GM23338 (cell line): ENCODE measurements at places on chromosomes 4 and X.
A peak's percentile ranks its signal among the peaks of the same experiment; 100 is the strongest.

DNA sequence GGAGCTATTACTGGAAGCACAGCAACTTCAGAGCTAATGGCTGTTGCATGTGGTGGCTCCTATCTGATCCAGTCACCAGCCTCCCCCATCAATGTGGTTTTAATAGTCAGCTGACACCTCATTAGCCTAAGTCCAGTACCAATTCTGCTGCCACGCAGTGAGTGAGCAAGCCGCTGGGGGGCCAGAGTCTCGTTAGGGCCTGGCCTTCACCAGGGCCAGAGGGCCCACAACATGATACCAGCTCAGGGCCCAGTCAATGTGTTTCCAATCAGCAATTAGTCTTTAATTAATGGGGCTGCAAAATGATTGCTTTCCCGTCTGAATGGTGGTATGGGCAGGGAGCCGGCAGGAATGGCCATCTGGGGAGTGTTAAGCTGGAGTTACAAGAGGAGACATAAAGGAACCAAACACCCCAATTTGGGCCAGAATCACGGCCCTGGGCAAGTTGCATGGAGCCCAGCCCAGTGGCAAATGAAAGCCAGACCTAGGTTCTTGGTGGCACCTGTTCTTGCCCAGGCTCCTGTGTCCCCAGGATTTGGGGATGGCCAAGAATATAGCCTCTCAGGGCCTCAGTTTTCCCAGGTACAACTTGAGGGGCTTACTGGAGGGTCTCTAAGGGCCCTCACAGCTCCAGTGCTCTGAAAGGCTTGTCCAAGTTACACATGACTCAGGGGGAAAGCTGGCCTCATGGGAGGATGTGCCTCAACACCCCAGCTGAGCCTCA, 119.2 kb downstream of the EFNB1 start:
- DNase-seq, result no peak

DNA sequence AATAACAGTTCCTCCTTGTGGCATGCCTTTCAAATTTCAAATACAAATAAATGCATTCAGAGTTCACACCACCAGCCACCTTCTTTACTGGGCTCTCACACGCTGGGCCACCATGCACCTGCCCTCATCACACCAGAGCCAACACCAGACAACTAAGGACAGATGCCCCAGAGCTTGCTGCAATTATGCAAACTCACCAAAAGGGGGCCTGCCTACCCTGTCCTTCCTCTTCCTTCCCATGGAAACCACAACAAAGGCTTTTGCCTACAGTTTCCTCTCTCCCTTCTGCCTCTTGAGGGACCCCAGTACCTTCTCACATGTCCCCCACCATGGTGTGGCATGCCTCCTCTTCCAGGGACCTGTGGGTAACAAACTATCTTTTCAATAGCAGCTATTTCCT, 1333.9 kb upstream of the TENM3 start:
- peak; percentile 83 for DNase-seq

DNA sequence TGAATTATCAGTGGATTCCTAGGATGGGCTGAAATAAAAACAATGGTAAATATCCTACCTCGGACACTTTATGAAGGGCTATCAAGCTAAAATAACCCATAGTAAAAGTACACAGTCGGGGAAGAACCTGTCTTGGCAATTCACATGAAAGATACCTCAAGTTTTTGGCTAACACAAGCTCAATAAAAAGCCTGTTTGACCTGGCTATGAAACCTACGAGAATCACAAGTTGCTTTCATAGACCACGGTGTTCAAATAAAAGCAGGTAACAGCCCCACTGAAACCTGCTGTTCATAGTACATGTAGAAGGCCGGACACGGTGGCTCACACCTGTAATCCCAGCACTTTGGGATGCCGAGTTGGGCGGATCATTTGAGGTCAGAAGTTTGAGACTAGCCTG, 12.3 kb downstream of the RLIM start:
- DNase-seq, result no peak

DNA sequence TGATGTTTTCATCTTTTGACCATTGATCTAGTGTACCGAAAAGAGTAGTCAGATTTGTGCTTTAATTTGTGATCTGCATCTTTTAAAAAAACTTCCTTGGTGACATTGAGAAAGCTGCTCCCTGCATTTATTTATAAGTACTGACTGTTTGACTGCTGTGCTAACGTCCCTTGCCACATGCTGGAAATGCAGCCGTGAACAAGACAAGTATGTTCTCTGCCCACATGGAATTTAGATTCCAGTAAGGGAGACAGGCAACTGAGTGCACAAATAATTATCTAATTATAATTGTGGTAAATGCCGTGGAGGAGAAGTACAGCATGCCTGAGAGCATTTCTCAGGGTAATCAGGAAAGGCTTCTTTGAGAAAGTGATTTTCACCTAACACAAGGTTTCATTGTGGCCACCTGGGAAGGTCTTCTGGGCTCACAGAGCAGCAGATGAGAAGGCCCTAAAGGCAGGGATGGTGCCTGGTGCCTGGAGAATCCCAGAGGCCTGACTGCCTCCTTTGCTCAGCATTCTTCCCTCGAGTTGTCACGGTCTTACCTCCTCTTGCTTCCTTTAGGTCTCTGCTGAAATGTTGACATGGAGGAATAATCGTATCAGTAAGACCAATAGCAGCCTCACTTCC, 55.8 kb downstream of the PTTG2 start:
- no peak for DNase-seq

GRCh38 chrX:14819769-14820168, 53.1 kb downstream of the FANCB start:
- DNase-seq, result no peak

- no peak for DNase-seq
Measured at GRCh38 chrX:13123857-13124345, 79.5 kb upstream of the FAM9C start.

GRCh38 chr4:76733068-76733771, 164.7 kb downstream of the SOWAHB start:
- DNase-seq, result no peak

- DNase-seq, result no peak
Measured at GRCh38 chrX:16022580-16023200, 100.7 kb upstream of the GRPR start.
